Activated T-helper 17 cell treated with anti-CD3 and anti-CD28 coated beads, Interleukin-2, amount 50 U/mL, for 72 hours (primary cell): ENCODE measurements at places on chromosomes 4 and X.

GRCh38 chr4:156901871-156902270, 69.7 kb downstream of the PDGFC start:
- no peak for ATAC-seq

DNA sequence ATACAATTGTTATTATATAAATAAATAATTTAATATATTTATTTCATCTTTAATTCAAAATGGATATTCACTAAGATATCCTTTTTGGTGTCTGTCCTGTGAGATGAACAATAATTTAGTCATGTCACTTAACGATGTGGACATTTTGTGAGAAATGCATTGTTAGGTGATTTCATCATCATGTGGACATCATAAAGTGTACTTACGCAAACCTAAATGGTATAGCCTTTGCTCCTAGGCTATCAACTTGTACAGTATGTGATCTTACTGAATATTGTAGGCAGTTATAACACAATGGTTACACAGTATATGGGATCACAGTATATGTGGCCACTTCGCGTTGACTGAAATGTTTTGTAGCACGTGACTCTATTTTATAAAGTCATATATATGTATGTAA, 20.2 kb upstream of the CHRNA9 start:
- ATAC-seq: no peak

- no peak for ATAC-seq
These were observed 31.6 kb upstream of the NSG1 start for GRCh38 chr4:4355302-4355701.

DNA sequence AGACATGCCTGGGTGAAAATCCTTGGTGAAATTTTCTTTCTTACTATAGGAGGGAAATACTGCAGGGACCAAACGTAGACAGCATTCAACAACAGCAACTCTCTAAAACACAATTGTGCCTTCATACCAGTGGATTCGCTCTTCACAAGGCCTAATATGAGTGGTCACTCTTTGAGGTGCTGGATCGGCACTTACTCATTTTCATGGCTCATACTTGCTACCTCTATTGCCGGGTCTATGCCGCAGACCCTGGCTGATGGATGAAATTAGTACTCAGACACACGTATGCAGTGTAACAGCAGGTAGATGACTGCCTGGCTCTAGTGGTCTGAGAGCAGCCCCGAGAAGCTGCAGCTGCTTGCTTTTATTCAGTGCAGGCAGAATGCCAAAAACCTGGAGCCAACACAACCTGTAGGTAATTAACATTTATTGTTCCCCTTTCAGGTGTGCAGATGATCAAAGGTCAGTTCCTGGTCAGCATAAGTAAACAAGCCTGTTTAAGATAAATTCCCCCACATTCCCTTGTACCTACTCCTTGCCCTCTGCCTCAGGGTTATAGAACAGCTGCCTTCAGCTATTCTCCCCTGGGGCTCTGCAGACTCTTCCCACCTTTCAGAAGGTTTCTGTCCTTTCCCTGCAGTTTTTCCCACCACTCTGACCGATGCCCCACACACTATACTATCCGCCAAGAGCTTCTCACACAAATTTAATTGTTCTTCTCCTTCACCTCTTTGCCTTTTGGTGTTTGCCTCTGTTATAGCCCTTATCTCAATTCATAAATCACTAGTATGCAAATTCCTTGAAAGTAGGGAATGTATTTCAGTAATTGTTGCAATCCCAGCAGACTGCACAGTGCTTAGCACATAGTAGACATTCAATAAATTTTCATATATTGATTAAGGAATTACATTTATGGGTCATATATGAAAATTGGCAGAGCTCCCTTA, 210.0 kb downstream of the SPANXN3 start:
- no peak for ATAC-seq

DNA sequence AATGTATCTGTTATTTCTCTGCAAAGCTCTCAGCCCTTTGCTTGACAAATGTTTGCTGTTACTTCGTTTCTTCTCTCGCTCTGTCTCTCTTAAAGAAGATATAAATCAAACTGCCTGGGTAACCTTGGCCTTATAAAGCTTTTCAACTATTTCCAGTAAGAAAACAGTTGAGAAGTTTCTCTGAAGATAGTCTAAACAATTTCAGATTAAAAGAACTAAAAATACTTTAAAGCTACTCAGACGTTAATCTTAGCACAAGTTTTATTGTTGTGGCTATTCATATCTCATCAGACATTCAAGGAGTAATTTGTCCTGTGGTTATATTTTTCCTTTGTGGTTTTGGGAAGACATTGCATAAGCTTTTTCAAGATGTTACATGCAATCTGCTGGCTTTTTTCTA, 22.6 kb downstream of the HOPX start:
- no peak for ATAC-seq

DNA sequence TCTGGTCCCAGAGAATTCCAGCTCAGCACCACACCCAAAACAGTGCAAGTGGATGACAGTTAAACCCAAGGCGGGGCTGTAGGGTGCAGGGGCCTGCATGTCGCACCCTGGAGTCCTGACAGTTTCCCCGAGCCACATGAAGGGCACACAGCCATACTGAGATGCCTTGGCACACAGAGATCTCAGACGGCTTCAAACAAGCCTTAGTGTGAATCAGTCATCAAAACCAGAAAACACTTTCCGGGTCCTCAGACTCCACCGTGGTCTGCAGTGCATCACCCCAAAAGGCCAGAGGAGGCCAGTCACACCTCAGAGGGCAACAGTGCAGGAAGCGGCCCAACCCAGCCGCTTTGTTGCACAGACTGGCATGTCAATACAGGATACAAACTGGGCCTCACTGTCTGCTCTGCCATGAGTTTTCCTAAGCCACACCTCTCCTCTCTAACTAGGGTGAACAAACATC, 64.6 kb upstream of the ENPP6 start:
- peak; percentile 73 for ATAC-seq

DNA sequence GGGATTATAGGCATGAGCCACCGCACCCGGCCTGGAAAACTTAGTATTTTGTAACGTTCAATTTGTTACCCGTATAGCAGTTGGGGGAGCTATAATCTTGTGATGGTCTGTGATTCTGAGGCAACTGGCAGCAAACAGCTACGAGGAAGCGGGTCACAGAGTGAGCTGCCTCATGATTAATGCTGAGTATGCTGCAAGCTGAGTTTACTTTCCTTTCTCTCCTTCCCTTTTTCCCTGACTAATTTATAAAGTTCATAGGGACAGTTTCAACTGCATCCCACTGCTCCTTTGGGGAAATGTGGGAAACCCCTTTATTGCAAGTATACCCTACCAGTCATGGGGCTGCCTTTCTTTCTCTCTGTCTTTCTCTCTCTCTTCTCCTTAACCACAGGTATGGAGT, 17.7 kb upstream of the ELOVL6 start:
- ATAC-seq: no peak

DNA sequence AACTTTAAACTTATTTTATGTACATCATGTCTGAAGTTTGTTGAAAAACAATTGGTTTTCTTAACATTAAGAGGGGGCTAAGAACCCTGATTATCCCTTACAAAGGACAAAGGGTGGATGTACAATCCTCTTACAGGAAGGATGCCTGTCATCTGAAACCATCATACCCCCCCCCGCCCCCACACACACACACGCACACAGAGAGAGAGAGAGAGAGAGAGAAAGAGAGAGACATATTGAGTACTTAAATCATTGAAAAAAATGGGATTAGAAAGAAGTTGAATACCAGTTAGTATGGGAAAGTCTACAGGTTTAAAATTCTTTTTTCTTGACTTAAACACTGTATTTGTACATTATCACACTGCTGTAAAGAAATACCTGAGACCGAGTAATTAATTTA, 10.9 kb upstream of the PGM2 start:
- ATAC-seq: no peak

DNA sequence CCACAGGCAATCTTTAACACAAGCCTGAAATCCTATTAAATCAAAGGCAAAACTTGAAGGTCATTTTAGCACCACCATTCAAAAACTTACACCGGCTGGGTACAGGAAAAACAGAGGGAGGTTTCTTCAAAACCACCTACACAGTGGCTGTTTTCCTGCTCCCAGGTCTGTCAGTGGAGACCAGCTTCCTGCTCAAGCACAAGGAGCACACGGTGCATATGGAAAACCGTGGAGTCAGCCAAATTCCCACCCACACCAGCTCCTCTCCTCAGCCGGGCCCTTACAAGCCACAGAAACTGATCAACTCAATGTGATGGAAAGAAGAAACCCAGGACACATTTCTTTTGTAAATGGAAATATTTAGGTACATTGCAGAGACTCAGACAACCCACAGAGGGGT, 14.3 kb upstream of the FAM241A start:
- no peak for ATAC-seq

- ATAC-seq: no peak
These were observed 246.9 kb downstream of the FBXO8 start for GRCh38 chr4:174036576-174036975.

DNA sequence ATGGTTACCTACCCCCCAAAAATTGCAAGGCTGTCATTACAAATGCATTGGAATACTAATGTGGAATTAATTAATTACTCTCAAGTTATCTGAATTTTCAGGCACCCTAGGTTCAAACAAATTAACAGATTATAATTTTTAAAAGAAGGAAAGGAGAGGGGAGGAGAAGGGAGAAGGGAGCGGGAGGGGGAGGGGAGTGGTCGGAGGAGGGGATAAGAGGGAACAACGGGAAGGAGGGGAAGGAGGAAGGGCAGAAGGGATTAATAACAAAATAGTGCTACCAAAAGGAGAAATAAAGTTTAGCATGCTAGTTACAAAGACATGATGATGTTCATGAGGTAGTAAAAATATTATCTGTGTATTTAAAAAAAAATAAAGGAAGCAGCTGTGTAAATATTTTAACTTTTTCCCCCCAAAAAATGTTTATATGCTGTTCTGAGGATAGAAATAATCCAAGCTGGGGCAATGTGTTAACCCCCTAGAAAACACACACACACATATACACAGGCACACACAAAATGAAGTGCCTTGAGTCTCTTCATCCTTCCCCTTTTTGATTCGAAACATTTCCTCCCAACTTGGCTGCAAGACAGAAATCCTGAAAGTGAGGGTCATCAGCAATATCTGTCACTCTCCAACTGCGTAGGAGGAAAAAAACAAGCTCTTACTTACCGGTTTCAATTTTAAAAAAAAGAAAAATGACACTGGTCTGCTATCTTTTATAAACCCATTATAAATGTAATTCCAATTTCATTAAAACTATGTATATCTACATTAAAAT, 58.8 kb downstream of the PPP3CA start:
- no peak for ATAC-seq

DNA sequence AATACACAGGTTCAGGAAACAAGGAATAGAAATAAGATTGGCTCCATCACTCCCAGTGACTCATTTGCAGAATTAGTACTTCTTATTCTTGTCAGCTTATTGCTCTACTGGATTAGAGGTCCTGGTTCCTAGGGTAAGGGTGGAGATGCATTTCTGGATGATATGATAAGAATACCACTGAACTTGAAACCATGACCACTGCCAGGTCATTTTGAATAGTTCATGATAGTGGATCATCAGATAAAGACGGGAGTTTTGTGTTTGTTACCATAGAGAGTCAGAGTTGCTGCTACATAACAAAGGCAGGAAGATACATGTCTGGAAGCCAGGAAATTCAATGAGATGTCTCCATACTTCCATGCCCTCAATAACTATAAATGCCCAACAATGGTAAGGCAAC, 109.2 kb upstream of the FAT1 start:
- no peak for ATAC-seq

DNA sequence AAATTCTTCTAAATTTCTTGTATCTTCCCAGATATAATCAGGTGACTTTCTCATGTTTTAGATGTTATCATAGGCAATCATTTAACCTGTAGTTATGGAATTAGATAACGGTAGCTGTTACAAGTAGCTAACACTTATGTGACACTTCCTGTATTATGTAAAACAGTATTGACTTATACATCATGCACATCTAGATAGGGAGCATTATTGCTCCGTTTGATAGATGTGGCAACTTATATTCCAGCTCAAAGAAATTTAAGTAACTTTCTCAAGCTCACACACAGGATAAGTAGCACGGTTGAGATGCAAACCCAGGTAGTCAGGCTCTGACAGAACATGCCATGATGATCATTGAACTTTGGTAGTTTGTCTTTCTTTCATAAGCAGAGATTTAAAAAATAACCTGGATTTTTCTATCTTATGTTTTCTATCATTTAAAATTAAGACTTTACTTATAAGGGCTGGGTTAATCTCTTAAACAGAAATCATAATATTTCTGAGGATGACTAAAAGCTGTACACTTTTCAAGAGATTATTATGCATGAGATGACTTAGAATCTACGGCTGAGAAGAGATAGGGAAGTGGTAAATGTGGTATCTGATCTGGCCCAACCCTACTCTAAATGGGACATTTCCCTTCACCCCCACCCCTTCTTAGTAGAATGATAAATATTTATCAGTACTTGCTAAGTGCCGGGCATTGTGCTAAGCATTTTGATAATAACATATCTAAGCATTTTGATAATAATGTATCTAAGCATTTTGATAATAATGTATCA, 69.1 kb upstream of the HPGD start:
- ATAC-seq: peak; percentile 95

GRCh38 chrX:25004040-25004439, 11.7 kb downstream of the ARX start:
- no peak for ATAC-seq

DNA sequence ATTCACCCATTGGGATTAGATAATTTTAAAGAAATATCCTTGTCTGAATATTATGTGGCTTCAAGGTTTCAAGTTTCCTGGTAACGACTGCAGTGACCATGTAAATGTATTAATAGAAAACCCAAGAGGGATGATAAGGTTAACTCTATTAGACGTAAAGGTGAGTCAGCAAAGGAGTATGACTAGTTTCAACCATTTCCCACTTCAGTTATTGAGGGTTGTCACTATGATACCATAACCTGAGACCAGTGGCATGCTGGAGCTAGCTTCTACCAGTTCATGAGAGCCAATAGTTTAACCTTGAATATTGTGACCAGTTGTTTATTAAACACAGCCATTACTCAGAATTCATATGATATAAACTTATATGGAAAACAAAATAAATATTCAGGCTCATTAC, 270.1 kb downstream of the TMA16 start:
- ATAC-seq: no peak

GRCh38 chrX:103201041-103201440, 13.9 kb upstream of the BEX4 start:
- no peak for ATAC-seq

DNA sequence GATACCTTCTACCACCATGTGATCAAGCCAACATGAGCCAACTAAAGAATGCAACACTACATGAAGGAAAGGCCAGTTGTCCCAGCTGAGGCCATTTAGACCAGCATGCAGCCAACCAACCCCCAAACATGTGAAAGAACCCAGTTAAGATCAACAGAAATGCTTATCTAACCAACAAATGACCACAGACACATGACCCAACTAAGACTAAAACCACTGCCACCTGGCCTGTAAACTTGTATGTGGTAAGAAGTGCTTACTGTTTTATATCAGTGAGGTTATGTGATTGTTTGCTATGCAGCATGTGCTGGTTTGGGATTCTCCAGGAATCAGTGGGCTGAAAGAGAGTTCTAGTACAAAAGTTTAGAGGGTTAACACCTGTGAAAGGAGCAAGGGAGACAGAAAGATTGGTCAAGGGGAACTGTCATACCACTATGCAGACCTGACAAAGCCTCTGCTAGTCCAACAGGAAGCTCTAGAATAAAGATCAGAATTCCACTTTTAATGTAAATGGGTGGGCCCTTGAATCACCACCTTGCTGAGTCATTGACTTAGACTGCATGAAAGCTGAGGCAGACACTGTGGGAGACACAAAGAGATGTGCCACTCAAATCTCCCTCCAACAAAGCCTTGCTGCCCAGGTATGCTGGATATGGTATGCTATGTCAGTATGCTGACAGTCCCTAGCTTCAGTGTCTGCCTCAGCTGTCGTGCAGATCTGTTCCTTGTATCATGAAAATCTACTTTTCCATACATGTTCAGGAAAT, 6.1 kb upstream of the SH3D19 start:
- ATAC-seq: no peak
